ENCODE measurements at places on chromosomes 3 and 15.

DNA sequence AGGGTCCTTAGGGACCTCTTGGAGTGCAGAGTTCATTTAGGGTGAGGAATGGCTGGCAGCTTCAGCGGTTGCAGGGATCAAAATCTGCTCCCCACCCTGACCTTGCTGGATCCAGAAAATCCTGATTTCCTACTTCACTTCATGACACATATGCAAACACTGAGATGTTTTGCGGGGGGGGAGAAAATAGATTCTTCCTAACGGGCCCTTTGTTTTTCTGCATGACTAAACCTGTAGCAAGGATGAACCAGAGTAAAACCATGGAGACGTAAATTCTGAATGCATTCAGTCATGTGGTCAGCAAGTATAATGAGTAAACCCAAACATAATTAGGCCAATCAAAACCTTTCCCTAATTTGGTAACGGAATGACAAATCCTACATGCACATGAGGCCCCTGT is 20.0 kb upstream of the RBP1 start:
- DNase-seq = no peak

GRCh38 chr15:68232937-68233336 is 3.4 kb upstream of the CLN6 start:
- DNase-seq = peak; percentile 47

DNA sequence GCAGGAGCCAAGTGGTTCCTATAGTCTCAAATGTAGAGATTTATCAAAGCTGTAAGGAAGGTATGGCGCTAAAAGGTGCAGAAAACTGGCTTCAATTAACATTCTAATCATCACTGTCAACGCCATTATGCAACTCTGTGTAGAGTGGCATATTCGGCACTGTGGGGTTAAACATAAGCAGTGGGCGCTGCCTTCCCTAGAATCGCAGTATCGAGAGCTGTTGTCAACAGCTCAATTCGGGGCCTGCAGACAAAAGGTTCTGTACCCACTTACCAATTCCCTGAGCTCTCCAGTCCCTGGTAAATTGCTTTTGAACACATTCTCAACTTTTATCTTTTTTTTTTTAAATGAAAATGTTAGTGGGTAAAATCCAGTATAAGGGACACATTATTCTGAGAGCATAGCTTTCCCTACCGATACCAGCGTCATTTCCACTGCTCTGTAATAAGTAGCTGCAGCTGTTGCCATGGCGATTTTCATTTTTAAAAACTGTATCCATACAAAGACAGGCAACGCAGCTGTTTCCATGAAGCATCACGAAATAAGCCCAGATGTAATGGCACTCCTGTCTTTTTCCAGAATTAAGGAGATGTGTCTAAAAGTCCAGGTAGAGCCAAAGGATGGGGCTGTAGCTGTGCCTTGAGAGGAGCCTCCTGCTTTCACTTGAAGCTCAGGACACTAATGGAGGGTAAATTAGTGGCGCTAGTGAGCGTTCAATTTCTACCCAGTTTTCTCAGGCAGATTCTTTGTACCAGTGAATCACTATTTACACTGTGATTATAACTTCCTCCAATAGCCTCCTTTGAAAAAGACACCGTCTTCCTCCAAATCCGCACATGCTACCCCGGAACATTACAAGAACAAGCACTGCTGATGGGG is 250.3 kb downstream of the SLC9A9 start:
- no peak for DNase-seq

GRCh38 chr15:91445695-91446228 is 345.7 kb downstream of the SV2B start:
- no peak for DNase-seq

DNA sequence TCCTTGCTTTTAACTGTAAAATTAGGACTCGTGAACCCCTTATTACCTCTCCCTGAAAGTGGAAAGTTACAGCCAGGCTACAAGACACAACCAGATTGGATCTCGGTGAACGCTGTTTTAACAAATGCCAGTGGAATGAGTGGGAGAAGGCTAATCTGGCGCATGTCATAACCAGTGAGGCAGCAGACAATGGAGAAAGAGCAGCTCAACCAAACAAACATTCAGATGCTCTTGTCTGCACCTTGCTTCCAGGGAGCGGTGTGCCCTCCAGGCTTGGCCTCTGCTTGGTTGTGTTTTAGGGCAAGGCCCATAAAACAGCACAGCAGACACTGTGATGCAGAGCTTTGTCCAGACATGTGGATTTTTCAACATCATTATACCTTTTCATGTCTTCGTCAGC is 45.9 kb upstream of the ATP1B3 start:
- no peak for DNase-seq

DNA sequence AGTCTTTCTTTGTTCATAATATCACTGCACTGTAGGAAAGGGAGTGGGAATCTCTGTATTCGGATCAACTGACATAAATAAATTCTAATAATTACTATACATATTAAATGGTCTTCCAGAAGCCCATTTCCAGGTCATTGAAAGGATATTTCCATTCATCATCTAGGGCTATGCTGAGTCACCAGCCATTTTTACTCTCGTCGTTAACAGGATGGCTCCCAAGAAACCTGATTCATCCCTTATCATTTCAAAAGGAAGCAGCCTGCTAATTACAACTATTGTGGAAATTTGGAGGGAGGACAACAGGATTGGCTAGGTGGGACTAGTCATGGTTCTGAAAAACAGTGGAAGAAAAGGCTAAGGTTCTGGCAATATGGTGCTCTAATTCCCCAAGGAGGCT is 13.6 kb downstream of the GMNC start:
- DNase-seq = no peak

GRCh38 chr3:109553591-109554371 is 216.4 kb upstream of the DPPA4 start:
- no peak for DNase-seq

DNA sequence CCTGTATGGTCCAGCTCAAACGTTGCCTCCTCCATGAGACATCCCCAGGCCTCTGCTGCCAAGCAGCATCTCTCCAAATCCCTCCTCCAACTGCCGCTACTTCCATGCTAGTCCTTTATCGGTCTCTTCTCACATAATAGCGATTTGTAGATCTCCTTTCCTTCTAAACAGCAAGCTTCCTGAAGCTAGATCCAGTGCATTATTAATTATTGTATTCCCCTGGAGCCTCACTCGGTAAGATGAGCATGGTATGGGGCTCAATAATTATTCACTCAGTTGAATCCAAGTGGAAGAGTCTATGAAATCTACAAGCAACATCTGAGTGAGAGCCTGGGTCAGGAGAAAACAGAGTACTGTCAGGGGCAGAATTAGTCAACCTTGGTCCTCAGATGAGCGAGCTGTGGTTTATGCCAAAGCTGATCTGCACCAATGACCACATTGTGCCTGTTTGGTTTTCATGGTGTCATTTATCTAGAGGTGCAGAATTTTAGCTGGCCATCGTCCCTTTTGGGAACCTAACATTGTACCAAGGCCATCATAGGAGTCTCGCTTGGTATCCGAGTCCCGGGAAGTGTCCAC is 93.8 kb upstream of the UBE2E1 start:
- no peak for DNase-seq

GRCh38 chr15:80801891-80802680 is 22.9 kb downstream of the CEMIP start:
- DNase-seq = no peak

- DNase-seq = no peak
Observed at GRCh38 chr15:91468871-91469580, 369.0 kb downstream of the SV2B start.

DNA sequence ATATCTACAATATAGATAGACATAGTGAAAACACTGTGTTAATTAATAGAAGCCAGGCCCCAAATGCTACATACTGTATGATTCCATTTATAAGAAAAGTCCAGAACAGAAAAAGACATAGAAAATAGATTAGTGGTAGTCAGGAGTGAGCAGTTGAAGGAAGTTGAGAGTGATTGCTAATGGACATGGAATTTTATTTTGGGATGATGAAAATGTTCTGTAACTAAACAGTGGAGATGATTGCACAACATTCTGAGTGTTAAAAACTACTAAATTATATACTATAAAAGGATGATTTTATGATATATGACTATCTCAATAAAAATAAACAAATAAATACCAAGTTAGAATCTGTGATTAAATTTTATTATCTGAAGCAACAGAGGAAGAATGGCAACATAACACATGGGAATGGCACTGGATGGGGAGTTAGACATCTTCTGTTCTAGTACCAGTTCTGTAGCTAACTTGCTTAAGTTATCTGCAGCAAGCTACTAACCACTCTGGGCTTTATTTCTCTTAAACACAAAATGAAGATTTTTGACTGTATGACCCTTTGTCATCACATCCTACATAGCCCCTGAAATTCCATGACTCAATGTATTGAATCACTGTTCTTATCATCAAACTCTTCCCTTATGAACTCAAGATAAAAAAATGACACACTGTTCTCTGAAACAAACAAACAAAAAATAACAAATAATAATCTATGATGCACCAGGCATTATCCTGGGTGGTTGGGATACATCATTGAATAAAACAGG is 612.7 kb downstream of the TBL1XR1 start:
- DNase-seq = no peak

- DNase-seq = no peak
Observed at GRCh38 chr3:30692498-30693130, 86.2 kb downstream of the TGFBR2 start.

DNA sequence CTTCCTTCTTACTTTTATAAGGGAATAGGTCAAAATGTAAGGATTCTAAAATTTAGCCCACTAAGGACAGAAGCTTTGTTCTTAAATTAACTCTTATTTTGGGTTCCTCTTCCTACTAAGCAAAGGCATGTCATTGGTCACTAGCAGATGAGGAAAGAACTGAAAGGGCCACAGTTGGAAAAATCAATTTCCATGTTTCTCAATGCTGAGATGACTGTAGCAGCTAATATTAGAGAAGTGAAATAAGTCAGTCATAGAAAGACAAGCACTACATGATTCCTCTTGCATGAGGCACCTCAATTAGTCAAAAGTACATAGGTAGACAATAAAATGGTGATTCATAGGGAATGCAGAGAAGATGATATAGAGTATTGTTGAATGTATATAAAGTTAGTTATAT is 353.7 kb downstream of the RSL24D1 start:
- DNase-seq = no peak

- no peak for DNase-seq
Observed at GRCh38 chr3:66615643-66616301, 115.0 kb upstream of the LRIG1 start.

DNA sequence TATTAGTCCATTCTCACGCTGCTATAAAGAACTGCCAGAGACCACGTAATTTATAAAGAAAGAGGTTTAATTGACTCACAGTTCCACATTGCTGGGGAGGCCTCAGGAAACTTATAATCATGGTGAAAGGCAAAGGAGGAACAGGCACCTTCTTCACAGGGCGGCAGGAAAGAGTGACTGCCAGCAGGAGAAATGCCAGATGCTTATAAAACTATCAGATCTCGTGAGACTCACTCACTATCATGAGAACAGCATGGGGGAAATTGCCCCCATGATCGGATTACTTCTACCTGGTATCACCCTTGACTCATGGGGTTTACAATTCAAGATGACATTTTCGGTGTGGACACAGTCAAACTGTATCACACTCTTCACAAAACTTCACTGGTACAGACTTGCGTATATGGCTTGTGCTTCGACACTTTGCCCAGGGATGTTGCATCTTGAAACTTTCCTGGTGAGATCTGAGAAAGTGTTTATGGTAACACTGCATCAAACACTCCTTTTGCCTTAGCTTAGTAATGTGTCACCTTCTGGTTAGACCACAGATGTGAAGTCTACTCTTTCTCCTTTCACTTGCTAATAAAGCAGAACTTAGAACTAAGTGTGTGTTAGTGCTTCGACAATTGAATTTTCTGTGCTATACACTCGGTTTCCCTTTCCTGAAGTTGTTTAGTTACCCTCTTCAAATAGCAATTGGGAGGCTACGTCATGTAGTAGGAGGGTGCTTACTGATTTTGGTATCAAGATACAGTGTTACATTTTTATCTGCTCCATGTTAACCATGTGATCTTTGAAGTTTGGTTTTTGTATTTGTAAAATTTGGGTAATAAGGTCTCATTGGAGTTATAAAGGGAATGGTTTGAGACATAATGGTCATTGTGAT is 185.7 kb downstream of the LPP start:
- no peak for DNase-seq

GRCh38 chr15:74482661-74483060 is 21.7 kb upstream of the UBL7 start:
- DNase-seq = no peak

DNA sequence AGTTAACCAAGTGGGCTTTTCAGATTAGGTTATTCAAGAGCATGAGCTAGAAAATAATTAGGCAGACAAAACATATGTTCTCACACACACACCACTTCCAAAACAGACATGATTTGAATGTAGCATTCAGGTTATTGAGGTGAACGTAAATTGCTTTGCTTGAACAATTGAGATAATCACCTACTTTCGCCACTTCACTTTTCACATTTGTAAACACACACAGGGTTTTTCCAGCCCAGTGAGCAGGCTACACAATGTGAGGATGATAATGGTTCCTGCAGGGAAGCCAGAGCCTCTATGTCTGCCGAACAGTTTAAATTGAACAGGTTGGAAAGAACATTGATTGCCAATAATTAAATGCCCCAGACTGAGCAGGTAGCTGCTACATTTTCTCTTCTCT is 560.8 kb downstream of the OCA2 start:
- no peak for DNase-seq

DNA sequence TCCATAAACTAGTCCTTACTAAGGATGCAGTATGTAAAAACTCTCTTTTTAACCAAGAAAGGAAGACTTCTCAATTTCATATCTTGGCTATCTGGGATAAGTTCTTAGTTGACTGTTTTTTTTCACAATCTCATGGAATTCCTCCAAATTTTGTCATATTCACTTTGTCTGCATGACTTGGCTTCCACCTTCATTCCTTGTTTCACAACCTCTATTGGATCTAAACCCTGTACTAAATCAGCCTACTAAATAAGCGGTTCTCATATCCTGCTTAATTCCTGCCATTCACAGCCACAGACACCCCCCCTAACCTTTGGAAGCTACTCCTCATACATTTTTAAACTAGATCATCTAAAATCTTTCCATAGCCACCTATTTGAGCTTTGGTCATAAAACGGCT is 370.6 kb upstream of the NAALADL2 start:
- DNase-seq = no peak

DNA sequence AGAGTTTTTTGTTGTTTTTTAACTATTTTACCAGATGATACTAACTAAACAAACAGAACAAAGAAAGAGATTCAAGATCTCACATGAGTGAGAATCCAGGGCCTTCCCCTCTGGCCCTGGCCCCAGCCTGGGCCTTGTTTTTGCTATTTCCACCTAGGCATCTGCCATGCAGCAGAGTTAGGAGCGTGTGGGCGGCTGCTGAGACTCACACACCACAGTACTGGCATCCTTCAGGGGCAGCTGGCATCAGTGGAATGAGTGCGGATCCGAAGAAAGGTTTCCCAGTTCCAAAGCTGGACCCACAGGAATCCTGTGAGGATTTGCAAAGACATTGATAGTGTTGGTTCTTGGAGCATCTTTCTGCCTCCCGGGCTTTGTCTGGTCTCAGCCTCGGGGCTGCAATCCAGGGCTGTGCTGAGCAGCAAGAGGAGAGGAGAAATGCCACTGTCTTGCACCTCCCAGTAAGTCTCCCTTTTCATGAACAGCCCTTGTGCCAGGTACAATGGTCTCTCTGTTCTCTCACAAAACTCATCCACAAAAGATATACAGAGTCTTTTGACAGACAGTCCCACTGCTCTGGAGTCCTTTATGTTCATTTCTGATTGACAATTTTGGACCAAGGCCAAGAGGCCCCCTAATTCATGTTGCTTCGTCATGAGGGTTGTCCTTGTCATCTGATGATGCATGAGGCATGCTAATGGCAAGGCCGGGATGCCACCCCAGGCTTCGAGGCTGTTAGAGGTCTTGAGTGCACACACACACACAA is 46.6 kb downstream of the APH1B start:
- no peak for DNase-seq

- DNase-seq = no peak
Observed at GRCh38 chr3:195546130-195546560, 3.0 kb upstream of the PPP1R2 start.

- peak; percentile 71 for DNase-seq
Observed at GRCh38 chr3:129629011-129629410, 22.5 kb upstream of the PLXND1 start.
